Activated gamma-delta T cell (primary cell): ENCODE measurements at places on chromosomes 5 and 9.

GRCh38 chr5:82889088-82889487, 188.1 kb downstream of the TMEM167A start:
- DNase-seq, result no peak

- DNase-seq, result no peak
These were observed 163.8 kb upstream of the MVB12B start for GRCh38 chr9:126162611-126163381.

- DNase-seq, result no peak
These were observed 566 bp downstream of the IRX2 start for GRCh38 chr5:2750758-2751464.

- DNase-seq, result no peak
These were observed 133.7 kb downstream of the GPBP1 start for GRCh38 chr5:57307516-57307915.

GRCh38 chr5:146993876-146994530, 115.4 kb upstream of the PPP2R2B start:
- DNase-seq, result no peak

GRCh38 chr5:93675460-93676450, 65.6 kb downstream of the POU5F2 start:
- DNase-seq, result no peak

DNA sequence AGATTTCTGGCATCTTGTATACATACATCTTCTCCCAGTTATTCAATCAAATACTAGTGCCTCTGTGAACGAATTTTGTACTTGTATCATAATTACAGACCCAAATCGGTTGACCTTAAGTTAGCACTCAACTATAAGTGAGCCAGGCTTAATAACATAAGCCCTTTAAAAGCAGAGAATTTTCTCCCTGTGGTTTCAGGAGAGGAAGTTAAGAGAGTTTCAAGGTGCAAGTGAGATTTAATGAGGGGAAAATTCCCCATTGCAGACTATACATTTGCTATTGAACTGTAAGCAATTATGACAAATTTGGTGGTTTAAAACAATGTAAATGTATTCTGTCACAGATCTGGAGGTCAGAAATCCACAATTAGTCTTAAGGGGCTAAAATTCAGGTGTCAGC, 261.9 kb upstream of the NREP start:
- DNase-seq, result no peak

- no peak for DNase-seq
These were observed 139.5 kb upstream of the DMRTA1 start for GRCh38 chr9:22307013-22307711.

- no peak for DNase-seq
These were observed 95.3 kb downstream of the PRRT1B start for GRCh38 chr9:131640438-131641137.

DNA sequence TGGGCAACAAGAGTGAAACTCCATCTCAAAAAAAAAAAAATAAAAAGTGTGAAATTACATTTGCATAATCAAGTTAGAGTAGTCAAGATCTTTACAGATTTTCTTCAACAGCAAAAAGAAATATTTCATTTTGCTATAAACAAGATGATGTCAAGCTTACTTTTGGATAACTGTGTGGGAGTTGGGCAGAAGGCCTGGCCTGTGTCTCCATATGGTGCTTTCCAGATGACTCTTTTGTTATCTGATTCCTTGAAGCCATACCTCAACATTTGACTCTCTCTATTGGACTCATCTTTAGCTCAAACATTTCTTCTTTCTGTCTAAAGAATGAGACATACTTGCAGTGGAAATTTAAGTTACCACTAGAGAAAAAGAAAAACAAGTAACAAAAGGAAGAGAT, 246.8 kb downstream of the MSX2 start:
- DNase-seq, result no peak

DNA sequence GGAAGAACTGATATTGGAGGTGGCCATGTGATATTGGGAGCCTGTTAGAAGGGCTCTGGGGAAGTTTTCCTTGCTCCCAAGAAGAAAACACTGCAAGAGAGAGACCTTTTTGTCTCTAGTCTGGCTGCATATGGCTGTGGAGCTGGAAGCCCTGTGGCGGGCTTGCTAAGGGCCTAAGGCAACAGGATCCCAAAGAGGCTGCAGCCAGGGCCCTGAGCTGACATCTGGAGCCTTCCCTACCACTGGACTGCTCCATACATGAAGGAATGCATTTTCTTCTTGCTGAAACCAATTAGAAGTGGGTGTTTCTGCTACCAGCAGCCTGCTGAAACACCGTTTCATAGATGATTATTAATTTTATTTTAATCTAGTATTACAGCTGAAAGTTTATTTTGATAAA, 42.2 kb downstream of the GNAQ start:
- DNase-seq, result no peak

- no peak for DNase-seq
These were observed 23.5 kb downstream of the ZFR start for GRCh38 chr5:32421075-32421474.

DNA sequence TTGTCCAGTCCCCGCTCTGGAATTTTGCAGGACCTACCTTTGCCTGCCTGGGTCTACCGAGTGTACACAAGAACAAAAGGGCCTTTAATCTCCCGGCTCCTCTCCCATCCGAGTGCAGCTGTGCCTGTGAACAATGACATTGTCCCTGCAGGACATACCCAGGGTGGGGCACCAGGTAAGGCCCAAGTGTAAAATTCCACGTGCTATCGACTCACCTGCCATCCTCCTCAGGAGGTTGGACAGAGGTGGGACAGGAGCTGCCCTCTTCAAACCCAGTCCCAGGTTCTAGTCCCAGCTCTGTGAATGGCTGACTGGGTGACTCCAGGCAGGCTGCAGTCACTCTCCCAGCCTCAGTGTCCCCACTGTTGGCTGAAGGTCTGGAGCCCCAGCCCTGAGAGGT, 159.6 kb upstream of the ALDH1B1 start:
- DNase-seq, result no peak

- no peak for DNase-seq
These were observed 102.0 kb upstream of the TSLP start for GRCh38 chr5:110969502-110969901.

DNA sequence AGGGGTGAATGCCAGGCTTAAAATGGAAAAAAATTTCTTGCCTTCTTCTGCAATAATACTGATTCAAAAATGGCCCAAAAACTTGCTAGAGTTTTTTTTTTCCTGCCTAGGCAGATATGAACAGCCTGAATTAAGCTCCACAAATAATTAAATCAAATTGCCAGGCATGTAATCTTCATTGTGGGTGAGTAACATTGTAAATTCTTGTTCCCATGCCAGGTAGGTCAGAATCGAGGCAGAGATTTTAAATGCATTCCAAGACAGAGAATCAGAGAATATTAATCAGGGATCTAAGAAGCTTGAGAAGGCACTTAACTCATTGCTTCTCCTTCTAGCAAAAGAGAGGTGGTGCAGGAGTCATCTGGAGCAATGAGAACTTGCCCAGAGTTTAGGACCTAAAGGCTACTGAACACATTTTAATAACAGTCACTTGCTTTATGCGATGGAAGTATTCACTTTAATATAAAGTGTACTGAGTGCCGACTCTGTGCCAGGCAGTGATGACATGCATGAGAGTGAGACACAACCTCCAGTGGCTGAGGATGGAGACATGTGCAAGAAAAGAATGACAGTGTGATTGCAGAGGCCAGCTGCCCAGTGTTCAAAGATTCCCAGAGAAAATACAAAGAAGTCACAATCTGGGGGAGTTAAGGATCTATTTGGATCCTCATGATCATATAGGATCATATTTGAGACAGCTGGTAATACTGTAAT, 102.3 kb downstream of the APBA1 start:
- DNase-seq, result no peak

DNA sequence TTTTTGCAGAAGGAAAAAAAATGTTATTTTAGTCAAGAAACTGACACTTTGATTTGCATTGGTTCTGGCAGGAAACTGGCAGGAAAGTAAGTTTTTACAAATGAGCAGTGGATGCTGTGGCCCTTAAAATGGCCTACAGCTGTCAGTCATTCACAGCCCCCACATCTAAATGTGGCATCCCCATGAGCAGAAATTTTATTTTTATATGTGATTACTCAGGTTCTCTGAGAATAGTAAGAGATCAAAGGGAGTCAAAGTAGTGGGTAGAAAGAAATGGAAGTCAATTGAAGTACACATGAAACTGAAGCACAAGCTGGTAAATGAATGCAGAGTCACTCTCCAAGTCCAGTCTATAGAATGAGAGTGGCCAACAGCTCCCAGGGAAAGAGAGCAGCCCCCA, 80.3 kb downstream of the ENC1 start:
- no peak for DNase-seq

DNA sequence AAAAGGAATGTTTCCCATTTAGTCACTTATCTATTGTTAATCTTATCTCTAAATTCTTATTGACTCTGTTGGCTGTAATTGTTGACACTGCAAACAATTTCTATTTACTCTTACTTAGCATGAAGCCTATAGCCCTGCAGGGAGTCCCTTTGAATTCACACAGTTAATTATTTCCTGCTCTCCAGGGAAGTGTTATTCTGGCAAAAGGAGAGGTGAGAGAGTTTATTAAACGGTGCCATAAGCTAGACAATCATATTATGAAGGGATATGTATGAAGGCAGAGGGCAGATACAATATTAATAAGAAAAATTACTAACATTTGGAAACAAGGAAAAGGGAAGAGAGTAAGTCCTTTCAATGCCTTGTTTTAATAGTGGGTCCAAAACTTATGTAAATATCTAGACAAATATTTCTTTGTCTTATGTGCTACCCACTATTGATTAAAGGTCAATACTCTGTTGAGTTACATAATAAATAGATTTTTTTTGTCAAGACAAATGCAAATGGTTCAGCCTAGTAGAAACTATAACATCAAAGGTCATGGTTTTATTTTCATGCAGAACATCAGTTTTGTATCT, 107.1 kb downstream of the CDH18 start:
- DNase-seq, result no peak

GRCh38 chr9:77127071-77127470, 50.3 kb upstream of the VPS13A start:
- DNase-seq, result no peak

DNA sequence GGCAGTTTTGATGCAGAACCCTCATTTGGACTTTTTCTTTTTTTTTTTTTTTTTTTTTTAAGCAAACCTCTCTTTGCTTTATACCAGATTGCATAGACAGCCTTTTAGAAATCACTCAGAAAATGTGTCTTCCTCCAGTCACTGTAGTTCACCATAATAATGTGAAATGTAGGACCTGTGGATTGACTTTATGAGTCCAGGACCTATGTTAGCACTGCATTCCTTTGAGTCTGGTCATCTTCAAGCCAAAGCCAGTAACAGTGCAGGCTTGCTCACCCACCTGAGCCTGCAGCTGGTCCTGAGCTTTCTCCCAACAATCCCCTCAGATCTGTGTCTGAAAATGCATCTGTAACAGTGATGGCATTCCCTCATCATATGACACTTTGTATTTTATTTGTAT, 110.7 kb upstream of the NFIL3 start:
- no peak for DNase-seq

GRCh38 chr5:39515881-39516280, 91.1 kb upstream of the DAB2 start:
- no peak for DNase-seq

GRCh38 chr9:99052815-99053715, 51.8 kb upstream of the TGFBR1 start:
- DNase-seq, result no peak

DNA sequence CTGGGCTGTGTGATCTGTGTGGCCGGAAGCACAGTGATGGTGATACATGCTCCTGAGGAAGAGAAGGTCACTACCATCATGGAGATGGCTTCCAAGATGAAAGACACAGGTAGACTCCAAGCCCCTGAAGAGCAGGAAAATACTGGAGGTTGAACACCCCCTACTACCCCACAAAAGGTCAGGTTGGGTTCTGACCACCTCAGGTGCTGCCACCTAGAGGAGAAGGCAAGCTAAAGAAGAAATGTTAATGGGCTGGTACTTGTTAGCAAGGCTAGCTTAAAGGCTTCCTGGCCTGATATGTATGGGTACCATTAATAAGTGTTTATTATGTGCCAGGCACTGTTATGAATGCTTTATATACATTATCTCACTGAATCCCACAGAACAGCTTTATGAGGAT, 11.7 kb downstream of the NIPAL4 start:
- DNase-seq, result no peak

DNA sequence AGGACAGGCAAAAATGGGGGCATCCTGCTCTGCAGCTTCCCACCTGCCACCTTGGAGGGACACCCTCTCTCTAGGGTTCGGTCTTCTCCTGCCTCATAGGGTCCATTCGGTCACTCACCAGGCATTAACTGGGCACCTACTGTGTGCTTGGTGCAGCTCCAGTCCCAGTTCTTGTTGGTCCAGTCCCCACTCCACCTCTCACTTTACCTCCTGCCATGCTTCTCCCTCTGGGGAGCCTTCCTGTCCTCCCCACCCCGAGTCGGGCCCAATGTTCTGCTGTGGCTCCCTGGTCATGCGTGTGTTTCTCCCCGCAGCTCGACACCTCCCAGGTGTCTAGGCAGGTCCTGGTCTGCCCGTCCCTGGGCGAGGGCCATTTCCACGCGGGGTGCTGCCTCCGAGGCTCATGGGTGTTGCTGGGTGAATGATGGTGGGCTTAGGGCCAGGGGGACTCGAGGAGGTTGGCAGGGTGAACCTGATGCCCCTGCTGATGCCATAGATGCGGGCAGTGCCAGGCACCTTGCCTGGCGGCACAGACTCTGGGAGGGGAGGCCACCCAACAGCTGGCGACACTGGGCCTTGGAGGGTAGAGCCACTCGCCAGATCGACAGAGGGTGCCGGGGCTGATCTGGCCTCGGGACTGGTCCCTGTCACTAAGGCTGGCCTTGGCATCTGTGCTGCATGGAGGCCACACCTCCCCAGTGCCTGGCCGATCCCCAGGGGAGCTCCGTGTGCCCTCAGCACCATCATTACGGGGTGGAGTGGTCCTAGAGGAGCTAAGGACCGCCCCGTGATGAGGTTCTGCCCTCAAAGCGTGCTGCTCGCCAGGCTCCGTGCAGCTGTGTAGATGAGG, 66.0 kb upstream of the RNU6ATAC start:
- DNase-seq, result no peak

DNA sequence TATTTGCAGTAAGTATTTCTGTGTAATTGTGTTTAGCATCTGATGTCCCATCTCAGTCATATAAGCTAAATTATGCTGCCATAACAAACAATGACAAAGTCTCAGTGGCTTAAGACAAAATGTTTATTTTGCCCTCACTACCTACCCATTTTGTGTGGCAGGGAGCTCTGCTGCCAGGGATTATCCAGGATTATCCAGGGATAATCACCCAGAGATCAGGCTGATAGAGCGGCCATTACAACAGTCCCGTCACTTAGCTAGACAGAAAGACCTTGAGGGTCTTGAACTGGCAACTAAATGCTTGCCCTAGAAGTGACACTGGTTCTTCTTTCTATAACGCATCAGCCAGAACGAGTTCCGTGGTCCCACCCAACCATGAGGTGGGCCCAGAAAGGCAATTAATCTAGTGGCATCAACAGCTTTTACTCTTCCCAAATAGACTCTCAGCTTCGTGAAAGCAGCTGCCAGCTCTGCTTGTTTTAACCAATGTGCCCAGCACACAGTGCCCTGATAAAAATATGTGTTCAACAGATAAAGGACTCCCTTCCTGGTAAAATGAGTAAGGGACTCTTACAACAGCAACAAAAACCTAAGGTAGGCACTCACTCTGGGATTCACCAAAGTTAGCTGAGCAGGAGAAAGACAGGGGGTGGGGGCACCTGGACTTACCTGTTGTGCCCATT, 22.8 kb downstream of the CCDC69 start:
- DNase-seq, result no peak
